ENCODE measurements at places on chromosomes 1 and 21. TPM values are rescaled to one million over a fixed set of nuclear protein-coding genes. Genes with fewer than 3 reads are reported as not detected.

GRCh38 chr1:180571060-180571831 lies 12.5 kb downstream of the OVAAL start:
- H3K27ac ChIP-seq: no peak overlapping the region
- no peak overlapping the region for H3K4me3 ChIP-seq
- no peaks in the 10 kb centered on the region for H3K36me3 ChIP-seq
- no peak for DNase-seq
- H3K27me3 ChIP-seq: no peaks in the 10 kb centered on the region

DNA sequence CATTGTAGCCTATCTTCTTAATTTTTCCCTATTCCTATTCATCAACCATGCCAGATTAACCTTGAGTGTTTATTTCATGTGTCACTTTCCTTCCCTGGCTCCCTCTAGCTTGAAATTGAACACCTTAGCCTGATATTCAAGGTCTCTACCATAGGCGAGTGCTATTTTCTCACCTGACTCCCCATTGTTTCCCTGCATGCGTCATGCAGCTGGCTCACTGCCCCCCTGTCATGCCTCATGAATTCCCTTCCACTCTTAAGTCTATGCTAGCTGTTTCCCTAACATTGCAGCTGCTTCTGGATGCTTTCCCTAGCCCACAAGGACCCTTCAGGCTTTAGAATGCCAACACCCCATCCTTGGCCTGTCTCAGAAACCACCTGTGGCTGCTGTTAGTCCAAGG lies 56.7 kb upstream of the CD1D start:
- H3K27ac ChIP-seq: no peak overlapping the region
- no peak for DNase-seq
- peaks cover 16% of the 10 kb centered on the region for H3K4me1 ChIP-seq
- H3K36me3 ChIP-seq: no peaks in the 10 kb centered on the region
- peaks cover 16% of the 10 kb centered on the region for H3K27me3 ChIP-seq

DNA sequence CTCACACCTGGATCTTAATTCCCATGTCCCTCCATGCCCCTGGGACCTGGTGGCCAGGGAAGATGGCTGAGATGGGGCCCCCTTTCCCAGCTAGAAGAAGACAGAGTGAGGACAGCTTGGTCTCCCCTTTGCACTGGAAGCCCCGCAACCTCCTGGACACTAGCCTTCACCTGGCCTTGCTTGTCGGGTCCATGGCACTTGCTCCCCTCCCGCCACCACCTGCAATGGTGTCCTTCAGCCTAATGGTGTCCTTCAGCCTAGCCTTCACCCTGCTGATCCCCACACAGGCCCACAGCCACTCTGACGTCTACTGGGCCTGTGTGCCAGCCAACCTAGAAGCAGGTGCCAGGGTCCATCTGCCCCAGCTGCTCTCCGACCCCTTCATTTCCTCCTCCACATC lies 45.9 kb upstream of the EDN2 start:
- H3K27me3 ChIP-seq: peaks cover 8% of the 10 kb centered on the region
- no peaks in the 10 kb centered on the region for H3K36me3 ChIP-seq
- no peak for DNase-seq
- no peak overlapping the region for H3K4me3 ChIP-seq

DNA sequence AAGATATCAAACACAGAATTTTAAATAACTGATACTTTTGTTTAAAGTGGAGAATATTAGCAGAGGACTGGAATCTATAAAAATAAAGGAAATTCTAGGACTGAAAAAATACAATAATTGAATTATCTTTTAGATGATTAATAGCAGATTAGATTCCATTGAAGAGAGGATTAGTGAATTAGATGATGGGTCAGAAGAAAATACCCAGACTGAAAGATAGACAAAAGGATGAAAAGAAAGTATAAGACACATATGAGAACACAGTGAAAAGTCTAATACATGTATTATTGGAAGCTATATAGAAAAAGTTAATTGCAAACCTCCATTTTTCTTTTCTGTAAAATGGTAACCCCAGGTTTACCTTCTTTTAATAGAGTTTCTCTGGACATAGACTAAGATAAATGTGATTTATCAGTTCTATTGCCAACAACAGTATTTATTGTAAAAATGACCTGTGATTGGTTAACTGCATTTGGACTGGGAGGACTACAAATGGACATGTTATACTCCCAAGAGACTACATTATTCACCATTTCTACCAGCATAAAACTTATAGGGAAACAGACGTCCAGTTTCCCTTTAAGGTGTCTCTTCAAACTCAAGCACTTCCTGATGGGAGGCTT lies 11.0 kb downstream of the PRKAA2 start:
- H3K27ac ChIP-seq: no peak overlapping the region
- no peaks in the 10 kb centered on the region for H3K36me3 ChIP-seq
- no peak for DNase-seq
- H3K27me3 ChIP-seq: peaks cover 6% of the 10 kb centered on the region
- H3K4me1 ChIP-seq: no peaks in the 10 kb centered on the region

Gene NTMT2
- not detected for polyA plus RNA-seq

DNA sequence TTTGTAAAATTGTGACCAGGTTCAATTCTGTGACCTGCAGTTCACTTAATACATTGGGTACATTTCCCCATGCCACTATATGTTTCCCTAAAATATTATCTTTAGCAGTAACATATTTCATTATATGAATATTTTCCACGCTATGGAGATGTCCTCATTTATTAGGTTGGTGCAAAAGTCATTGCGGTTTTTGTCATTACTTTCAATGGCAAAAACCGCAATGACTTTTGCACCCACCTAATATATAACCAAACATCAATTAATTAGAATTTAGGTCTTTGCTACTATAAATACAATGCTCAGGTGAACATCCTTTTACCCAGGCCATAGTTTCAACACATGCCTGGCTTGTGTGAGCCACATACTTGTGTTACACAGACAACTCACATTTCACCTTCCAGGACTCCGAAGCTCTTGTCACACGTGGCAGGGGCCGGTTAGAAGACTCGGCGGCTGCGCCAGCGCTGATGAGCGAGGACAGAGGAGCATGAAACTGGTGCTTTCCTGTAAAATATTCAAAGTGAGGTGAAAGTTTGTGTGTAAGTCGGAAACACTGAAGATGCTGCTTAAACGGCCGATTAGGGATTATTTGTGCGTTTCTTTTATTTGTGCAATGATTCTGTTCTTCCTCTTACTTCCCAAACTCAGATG lies 215.5 kb downstream of the KIF26B start:
- no peak overlapping the region for H3K4me3 ChIP-seq
- DNase-seq: no peak
- H3K4me1 ChIP-seq: peaks cover 3% of the 10 kb centered on the region
- H3K36me3 ChIP-seq: no peaks in the 10 kb centered on the region
- H3K27me3 ChIP-seq: no peaks in the 10 kb centered on the region
- no peak overlapping the region for H3K27ac ChIP-seq

Gene PEX10
- 9.1 TPM for polyA plus RNA-seq

- no peaks in the 10 kb centered on the region for H3K36me3 ChIP-seq
- no peak for DNase-seq
- H3K4me3 ChIP-seq: no peak overlapping the region
- H3K4me1 ChIP-seq: no peaks in the 10 kb centered on the region
- peaks cover 22% of the 10 kb centered on the region for H3K27me3 ChIP-seq
Measured at GRCh38 chr1:51345300-51345687, 14.9 kb upstream of the TTC39A start.

Gene PRRX1
- polyA plus RNA-seq: not detected

Gene S100A3
- not detected for polyA plus RNA-seq

Gene CLDN14
- polyA plus RNA-seq: not detected

- peaks cover 3% of the 10 kb centered on the region for H3K27me3 ChIP-seq
- no peak for DNase-seq
- H3K4me1 ChIP-seq: peaks cover 20% of the 10 kb centered on the region
- H3K27ac ChIP-seq: peak overlapping the region; percentile 96
- peaks cover 9% of the 10 kb centered on the region for H3K36me3 ChIP-seq
Measured at GRCh38 chr1:23791516-23792047, 637 bp downstream of the LYPLA2 start.

Gene DPT
- polyA plus RNA-seq: not detected

Gene SV2A
- polyA plus RNA-seq: 1.0 TPM

Gene TAL1
- polyA plus RNA-seq: not detected

Gene HMCN1
- polyA plus RNA-seq: 0.38 TPM

Gene LIN28A
- not detected for polyA plus RNA-seq

Gene SLC1A7
- 4.8 TPM for polyA plus RNA-seq

DNA sequence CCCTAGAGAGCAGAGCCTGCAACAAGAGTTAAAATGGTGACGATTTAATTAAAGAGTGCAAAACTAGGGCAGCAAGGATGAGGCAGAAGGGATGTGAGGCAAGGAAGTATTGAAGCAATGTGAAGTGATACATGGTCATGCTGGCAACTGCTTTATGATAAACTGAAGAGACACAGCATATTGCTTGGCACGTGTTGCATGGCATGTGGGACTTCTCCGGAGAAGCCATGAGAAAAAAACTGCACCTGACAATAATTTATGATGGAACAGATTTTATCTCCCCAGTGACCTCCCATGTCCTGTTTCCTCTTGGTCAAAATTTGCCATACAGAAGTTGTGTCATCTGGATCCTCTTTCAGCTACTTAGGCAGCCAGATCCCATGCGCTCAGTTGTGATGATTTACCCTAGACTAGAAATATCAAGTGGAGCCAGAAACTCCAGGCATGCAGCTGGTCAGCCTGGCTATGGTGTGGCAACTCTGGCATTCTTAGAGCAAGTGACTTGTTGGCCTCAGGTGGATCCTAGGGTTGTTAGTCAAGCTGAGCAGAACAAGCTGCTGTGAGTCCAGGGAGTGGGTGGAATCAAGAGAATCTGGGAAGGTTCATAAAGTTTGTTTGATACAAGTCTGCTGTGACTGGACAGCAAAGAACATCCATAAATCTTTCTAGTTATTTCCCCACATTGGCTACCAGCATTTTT lies 611.4 kb upstream of the USP24 start:
- no peaks in the 10 kb centered on the region for H3K4me1 ChIP-seq
- no peak overlapping the region for H3K27ac ChIP-seq
- H3K4me3 ChIP-seq: no peak overlapping the region
- no peak for DNase-seq
- no peaks in the 10 kb centered on the region for H3K36me3 ChIP-seq
- peaks cover 6% of the 10 kb centered on the region for H3K27me3 ChIP-seq

GRCh38 chr1:219542828-219543518 lies 69.9 kb downstream of the ZC3H11B start:
- H3K4me1 ChIP-seq: no peaks in the 10 kb centered on the region
- H3K27me3 ChIP-seq: peaks cover 4% of the 10 kb centered on the region
- H3K36me3 ChIP-seq: no peaks in the 10 kb centered on the region

DNA sequence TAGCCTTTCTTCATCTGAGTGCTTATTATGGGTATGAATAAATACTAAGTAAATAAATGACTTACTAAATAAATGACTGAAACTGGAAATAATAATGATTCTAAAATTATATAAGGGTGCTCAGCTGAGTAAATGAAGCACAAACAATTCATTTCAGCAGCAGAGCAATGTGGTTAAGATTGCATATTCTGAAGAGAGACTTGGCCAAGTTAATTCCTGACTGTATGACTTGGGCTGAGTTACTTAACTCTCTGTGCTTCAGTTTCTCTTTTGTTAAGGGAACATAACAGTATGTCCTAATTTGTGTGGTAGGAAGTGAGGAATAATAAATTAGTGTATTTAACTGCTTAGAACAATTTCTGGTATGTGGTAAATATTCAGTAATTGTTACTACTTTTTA lies 19.1 kb downstream of the AGL start:
- no peak overlapping the region for H3K27ac ChIP-seq
- H3K4me1 ChIP-seq: no peaks in the 10 kb centered on the region
- no peak overlapping the region for H3K4me3 ChIP-seq
- DNase-seq: no peak

DNA sequence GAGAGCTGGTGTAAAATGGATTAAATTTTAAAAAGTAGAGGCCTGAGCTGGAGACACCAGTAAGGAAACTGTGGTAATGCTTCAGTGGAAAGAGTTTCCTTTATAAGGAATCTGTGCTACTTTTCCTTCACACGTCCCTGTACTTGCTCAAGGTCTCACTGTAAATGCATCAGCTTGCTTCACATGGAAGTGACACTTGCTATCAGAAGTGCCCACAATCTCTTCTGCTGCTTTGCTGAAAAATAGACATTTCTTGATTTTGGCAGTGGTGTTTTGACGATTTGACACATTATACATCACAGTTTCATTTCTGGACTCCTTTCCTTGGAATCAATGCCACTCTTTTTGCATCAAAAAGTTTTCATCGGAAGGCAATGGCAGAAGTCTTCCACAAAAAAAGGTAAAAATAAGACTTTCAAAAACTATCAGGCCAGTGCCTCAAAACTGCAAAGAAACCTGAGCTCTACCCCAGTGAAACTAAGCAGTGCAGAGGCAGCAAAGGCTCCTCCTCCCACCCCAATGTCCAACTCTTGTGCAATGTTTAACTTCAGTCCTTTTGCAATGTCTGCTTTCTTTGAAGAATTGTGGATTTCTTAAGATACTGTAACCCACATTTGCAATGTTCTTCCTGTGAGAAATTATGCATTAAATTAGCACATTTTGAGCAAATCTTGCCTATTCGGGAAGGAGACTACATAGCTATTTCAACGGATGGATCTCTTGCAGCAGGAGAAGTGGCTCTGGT lies 18.4 kb upstream of the TSPAN2 start:
- H3K36me3 ChIP-seq: peaks cover 3% of the 10 kb centered on the region
- H3K4me3 ChIP-seq: peak overlapping the region; percentile 12
- no peak for DNase-seq
- H3K27ac ChIP-seq: peak overlapping the region; percentile 56

DNA sequence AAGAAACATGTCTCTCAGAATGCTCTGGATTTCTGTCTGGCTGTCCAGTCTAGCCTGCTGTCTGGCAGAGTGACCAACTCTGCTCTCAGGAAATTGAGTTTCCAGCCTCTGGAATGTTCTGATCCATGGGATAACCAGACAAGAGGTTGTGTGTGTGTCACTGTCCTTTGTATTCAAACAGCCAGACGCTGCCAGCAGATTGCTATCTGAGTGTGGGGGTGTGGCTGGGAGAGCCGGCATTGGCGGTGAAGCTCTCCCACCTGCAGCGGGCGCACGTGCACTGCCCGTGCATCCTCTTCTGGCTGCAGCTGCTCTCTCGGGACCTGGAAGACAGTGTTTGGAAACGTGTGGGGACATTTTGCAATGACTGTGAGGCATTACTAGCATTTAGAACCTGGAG lies 26.1 kb downstream of the PKP1 start:
- H3K4me3 ChIP-seq: no peak overlapping the region
- no peaks in the 10 kb centered on the region for H3K4me1 ChIP-seq
- H3K27me3 ChIP-seq: peaks cover 8% of the 10 kb centered on the region
- no peaks in the 10 kb centered on the region for H3K36me3 ChIP-seq

Gene FAM151A
- not detected for polyA plus RNA-seq

Gene KIF17
- not detected for polyA plus RNA-seq

GRCh38 chr1:89596698-89597097 lies 36.2 kb upstream of the LRRC8C start:
- no peaks in the 10 kb centered on the region for H3K36me3 ChIP-seq
- H3K4me1 ChIP-seq: no peaks in the 10 kb centered on the region
- H3K27ac ChIP-seq: no peak overlapping the region
- no peaks in the 10 kb centered on the region for H3K27me3 ChIP-seq
- no peak for DNase-seq

GRCh38 chr1:243946253-243946652 lies 96.2 kb upstream of the AKT3 start:
- H3K4me3 ChIP-seq: no peak overlapping the region
- H3K27ac ChIP-seq: no peak overlapping the region
- DNase-seq: no peak
- H3K4me1 ChIP-seq: no peaks in the 10 kb centered on the region
- H3K27me3 ChIP-seq: peaks cover 11% of the 10 kb centered on the region
- H3K36me3 ChIP-seq: no peaks in the 10 kb centered on the region
